SK-N-SH (cell line): ENCODE measurements at places on chromosomes 5 and 9.

DNA sequence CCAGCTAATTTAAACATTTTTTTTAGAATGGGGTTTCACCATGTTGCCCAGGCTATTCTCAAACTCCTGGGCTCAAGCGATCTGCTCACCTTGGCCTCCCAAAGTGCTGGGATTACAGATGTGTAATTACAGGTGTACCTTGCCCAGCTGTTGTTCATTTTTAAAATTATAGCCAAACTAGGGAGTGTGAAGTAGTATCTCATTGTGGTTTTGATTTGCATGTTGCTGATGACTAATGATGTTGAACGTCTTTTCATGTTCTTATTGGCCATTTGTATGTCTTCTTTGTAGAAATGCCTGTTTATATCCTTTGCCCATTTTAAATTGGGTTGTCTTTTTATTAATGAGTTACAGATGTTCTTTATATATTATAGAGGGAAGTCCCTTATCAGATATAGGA lies 31.5 kb downstream of the EHMT1 start:
- no peak for DNase-seq

GRCh38 chr9:96449523-96449844 lies 485 bp upstream of the HABP4 start:
- no peak for DNase-seq

DNA sequence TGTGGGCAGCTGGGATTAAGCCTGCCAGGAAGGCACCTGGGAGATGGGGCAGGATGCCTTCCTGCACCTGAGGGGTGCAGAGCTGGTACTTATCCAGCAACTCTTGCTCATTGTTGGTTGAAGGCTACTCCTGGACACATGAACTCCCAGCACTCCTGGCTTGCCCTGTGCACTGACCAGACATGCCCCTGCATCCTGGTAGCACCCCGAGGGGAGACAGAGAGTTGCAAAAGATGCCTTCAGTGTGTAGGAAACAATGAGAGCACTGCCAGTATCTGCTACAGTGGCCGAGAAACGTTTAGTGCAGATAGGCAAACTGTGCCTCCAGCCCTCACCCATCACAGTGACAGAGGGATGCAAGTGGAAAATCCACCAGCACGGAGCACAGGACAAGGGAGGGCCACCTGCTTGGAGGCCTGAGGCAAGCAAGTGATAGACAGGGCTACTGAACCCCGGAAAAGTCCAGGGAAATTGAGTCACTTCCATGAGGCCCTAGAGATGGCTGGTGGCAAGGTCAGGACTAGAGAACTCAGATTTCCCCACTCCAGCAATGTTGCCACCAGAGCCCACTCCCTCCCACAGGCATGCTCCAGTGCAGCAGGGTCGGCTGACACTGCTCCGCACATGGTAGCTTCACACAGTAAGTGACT lies 171.1 kb downstream of the FSTL4 start:
- DNase-seq, result no peak

DNA sequence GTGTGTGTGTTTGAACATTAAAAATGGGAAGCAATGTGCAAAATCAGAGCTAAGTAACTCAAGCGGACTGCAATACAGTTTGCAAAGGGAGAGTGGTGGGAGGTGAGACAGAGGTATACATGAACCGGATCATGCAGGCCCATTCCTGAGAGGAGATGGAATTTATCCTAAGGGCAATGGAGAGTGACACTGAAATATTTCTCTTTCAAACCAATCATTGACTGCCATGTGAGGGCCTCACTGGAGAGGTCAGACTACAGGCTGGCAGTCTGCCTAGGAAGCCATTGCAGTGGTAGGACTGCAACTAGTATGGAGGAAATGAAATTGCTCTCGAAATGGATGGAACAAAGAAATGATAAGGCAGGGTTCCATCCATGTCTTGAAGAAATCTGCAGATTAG lies 34.8 kb downstream of the TNFSF15 start:
- no peak for DNase-seq

GRCh38 chr5:6517510-6517909 lies 68.9 kb downstream of the UBE2QL1 start:
- DNase-seq, result no peak

DNA sequence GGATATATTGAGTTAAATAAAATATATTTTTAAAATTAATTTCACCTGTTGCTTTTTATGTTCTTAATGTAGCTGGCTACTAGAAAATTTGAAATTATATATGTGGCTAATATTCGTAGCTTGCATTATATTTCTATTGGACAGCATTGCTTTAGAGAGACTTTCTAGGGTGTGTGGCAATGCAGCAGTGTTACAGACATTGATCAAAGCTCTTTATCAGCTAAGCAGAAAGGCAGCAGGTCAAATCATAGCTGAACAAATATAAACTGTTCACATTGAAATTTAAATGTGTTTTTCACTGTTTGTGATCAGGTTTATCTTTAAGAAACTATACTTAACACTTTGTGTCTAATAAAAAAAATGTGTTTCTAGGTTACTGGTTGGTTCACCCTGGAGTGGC lies 52.6 kb downstream of the ITGA2 start:
- DNase-seq, result no peak

GRCh38 chr9:12439267-12439666 lies 253.9 kb upstream of the TYRP1 start:
- no peak for DNase-seq

DNA sequence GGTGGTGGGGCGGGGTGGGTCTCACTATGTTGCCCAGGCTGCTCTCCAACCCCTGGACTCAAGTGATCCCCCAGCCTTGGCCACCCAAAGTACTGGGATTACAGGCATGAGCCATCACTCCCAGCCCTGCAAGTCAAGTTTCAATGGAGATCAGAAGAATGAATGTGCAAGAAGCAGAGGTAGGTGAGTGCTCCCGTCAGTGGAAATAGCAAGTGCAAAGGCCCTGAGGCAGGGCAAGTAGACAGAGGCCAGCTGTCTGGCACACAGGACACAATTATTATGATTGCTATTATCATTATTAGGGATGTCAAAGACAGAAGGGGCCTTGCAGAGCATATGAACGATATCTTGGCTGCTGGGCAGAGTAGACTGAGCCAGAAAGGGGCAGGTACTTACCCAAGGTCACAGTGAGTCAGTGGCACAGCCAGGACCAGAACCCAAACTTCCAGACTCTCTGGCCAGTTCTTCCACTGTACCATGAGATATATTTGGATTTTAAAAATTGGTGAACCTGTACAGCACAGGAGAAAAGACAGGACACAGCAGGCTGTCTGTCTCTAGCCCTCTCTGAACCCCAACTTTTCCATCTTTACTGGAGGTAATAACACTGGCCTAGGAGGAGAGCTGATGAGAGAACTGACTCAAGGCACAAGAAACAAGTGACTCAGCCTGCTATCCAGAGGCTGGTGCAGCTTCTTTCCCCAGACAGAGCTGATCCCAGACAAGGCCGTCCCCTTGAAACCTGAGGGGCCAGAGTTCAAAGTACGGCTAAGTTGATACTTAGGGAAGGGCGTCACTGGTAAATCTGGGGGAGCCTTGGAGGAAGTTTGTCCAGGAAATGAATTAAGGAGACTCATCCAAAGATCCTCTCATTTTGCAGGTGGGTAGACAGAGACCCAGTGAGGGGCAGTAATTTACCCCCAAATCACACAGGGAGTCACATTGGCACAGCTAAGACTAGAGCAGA lies 1.4 kb downstream of the HDHD3 start:
- DNase-seq, result no peak

DNA sequence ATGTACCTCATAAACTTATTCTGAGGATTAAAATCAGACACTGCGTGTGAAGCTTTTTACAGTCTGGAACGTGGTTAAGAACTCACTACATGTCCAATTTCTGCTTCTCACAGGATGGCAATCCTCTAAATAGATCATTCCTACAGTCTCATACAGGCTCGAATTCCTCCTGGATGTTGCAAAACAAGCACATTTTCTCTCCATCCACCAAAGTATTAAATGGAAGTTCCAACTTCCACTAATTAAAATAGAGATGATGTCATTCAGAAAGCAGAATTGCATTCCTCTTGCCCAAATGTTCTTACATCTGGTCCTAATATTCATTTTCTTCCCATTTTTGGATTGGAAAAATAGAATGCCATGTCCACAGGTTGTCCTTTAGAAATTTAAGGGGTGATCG lies 145.5 kb upstream of the PCA3 start:
- DNase-seq, result no peak

DNA sequence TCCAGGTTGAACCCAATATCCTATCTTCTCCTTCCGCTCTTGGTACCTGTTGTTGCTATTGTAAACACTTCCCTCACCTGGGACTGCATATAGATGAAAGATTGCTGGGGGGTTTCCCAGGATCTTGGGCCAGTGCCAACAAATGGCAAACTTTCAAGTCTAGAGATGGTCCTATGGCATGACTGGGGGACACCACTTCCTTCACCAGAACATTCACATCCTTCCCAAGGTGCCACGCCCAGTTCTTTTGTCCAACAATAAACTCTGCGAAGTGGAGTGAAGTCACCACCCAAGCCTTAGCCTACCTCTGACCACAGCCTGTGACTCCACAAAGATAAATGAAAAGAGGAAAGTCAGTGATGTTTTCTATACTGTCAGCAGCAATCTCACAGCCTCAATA lies 34.4 kb downstream of the DOCK8 start:
- no peak for DNase-seq

GRCh38 chr9:134639994-134640393 lies 1.6 kb upstream of the COL5A1 start:
- DNase-seq, result no peak

DNA sequence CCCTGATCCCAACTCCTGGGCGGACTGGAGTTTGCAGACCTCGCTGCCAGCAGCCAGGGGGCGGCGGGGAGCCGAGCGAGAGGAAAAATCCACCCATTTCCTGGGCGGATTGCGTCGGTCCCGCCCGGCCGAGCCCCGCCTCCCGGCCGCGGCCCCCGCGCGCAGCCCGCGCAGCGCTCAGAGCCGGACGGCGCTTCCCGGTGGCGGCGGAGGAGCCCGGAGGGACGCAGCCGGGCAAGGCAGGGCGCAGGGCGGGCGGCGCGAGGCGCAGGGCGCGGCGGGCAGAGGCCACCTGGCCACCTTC lies at the start of gene OLFM1:
Gene OLFM1 (plus strand): TSS at position 180 of the 304 bp plus-strand sequence. CDS start 322 bp downstream, outside the sequence.
- peak; percentile 94 for DNase-seq

GRCh38 chr5:127608077-127608660 lies 40.7 kb upstream of the CTXN3 start:
- DNase-seq, result no peak

GRCh38 chr5:76025069-76025468 lies 58.1 kb upstream of the SV2C start:
- DNase-seq, result peak; percentile 63

- DNase-seq, result no peak
These were observed 4.5 kb downstream of the ANKS6 start for GRCh38 chr9:98791608-98792490.

GRCh38 chr9:129693741-129694140 lies 28.3 kb downstream of the PRRX2 start:
- no peak for DNase-seq

GRCh38 chr5:124627815-124628595 lies 118.4 kb downstream of the ZNF608 start:
- no peak for DNase-seq

DNA sequence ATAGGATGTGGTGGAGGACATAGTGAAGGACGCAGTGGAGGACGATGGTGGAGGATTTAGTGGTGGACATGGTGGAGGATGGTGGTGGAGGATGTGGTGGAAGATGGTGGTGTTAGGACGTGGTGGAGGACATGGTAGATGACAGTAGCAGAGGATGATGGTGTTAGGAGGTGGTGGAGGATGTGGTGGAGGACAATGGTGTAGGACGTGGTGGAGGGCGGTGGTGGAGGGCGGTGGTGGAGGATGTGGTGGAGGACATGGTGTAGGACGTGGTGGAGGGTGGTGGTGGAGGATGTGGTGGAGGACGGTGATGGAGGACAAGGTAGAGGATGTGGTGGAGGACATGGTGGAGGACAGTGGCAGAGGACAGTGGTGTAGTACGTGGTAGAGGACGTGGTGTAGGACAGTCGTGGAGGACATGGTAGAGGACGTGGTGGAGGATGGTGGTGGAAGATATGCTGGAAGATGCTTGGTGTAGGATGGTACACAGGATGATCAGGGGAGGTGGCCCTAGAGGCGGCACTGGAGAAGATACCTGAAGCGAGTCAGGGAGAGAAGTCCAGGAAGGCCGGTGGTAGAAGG lies 68.7 kb downstream of the S1PR3 start:
- no peak for DNase-seq

- DNase-seq, result no peak
These were observed 7.3 kb upstream of the RASEF start for GRCh38 chr9:83070261-83070660.

DNA sequence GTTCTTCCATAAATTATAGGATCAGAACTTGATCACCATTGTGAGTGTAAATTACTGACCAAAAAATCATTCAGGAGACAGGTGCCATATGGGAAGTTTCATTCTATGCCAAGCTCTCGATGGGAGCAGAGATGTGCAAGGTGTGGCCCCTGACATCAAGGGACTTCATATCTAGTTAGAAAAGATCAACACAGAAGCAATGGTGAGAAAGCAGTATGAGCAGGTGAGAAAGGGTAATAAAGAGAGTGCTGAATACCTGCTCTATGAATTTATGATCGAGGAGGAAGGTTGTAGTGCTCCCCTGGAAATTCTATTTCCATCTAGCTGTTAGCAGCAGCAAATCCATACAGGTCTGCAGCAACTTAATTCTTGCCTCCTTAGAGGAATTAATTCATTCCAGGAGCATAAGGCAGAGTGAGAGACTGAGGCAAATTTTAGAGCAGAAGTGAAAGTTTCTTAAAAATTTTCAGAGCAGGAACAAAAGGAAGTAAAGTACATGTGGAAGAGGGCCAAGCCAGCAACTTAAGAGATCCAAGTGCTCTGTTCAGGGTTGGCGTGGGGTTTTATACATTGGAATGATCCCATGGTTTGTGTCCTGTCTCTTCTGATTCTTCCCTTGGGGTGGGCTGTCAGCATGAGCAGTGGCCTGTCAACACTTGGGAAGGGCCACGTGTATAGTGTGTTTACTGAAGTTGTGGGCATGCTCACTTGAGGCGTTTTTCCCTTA lies 181.8 kb downstream of the SAXO1 start:
- no peak for DNase-seq

DNA sequence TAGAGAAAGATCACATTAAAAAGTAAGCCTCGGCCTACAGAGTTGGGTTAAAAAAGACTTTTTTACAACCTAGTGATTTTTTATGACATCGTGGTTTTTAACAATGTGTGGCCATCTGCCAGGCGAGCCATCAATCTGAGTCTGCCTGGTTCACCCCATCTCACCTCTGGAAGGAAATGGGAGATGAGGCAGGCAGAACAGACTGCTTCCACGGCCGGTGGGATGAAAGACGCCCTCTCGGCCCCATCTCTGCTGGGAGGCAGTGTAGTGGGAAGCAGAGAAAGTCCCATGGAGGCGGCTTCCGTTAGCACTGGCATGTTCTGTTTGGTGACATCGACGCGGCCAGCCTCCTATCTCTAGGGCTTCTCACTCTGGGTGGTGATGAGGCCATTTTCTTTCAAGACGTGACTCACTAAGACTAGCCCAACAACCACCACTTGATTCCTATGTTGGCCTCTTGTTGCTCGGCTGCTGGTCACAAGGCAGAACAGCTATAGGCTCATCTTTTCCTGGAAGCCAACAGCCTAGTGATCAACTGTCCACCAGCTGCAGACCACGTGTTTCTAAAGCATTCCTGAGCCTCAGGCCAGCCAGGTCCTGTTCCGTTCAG lies 132.4 kb upstream of the OTULINL start:
- DNase-seq, result peak; percentile 60
